ENCODE measurements at places on chromosomes 4 and X.

- DNase-seq, result no peak
Observed at GRCh38 chr4:3374011-3374645, 67.6 kb upstream of the HGFAC start.

GRCh38 chr4:54363037-54363436 is 133.9 kb downstream of the PDGFRA start:
- no peak for DNase-seq

DNA sequence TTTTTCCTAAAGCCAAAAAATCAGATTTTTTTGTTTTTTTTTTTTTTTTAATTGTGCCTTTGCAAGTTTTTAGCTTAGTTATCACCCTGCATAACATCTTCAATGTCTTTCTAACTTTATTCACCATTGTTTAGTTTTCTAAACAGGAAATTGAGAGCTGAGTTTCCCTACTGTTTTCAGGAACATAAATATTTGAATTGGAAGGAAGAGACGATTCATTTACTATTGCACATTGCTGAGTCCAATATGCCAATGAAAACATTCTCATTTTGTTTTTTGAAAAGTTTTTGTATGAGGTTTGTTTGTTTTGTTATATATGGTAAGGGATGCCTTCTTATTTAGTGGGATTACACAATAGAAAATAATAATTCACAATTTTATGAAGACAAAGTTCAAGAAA is 148.4 kb downstream of the ANKRD50 start:
- DNase-seq, result no peak

DNA sequence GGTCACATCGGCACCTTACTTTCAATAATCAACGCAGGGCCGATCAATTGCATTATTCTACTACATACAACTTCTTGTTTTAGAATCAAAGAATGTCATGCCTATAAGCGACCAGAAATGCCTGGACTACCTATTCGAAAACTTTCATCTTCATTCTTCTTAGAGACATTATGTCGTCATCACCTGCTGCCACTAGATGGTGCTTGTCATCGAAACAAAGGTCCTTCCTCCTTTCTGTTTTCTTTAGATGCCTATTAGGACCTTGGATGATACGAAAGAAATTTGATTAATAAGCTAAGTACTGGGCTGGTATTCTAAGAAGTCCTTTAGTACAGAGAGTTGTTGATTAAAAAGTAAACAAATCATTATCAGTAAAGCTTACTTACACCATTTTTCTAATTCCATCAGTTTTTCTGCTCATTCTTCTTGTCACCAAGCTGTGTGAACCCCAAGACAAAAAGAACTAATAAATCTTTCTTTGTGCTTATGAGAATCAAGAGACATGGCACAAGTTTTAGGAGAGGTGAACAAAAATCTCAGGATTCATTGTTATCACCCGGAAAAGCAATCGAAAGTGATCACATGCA is 154.5 kb upstream of the SLC4A4 start:
- DNase-seq, result peak; percentile 86

GRCh38 chr4:152572417-152573086 is 36.7 kb upstream of the FBXW7 start:
- DNase-seq, result peak; percentile 54

- no peak for DNase-seq
Observed at GRCh38 chr4:78059938-78060337, 2.8 kb downstream of the FRAS1 start.

DNA sequence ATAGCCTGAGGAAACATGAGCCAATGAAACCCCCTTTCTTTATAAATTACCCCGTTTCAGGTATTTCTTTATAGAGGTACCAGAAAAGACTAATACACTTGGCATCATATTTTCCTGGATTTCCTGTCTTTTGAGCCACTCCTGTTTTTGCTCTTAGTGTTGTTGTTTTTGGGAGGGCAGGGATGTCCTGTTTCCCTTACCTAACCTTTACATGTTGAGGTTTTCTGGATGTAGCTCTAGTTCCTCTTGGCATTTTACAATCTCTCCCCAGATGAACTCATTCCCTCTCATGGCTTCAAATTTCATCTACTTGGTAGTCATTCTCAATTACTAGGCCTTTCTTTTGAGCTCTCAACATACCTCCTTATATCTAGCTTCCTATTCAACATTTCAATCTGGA is 104.1 kb upstream of the MAB21L2 start:
- no peak for DNase-seq

- DNase-seq, result no peak
Observed at GRCh38 chr4:53057679-53058078, 195.6 kb downstream of the RASL11B start.

DNA sequence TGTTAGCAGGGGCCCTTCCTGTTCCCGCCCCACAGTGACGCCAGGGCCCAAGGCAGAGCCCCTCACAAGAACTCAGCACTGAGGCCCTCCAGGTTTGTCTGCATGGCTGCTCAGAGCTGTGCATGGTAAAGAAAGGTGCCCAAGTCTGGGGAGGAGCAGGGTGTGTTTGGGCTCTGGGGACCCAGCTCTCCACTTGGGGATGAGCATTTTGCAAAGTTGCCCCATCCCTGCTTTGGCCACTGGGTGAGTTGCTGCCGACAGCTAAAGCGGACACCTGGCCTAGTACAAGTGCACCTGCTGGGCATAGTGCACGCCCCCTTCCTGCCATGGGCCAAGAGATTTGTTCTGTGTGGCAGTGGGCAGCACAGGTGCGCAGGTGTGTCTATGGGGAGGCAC is 2.0 kb upstream of the MXD4 start:
- DNase-seq, result no peak
